ENCODE measurements at places on chromosomes 6 and 20.

- DNase-seq = no peak
These were observed 17.9 kb upstream of the PDE10A start for GRCh38 chr6:165680975-165681374.

DNA sequence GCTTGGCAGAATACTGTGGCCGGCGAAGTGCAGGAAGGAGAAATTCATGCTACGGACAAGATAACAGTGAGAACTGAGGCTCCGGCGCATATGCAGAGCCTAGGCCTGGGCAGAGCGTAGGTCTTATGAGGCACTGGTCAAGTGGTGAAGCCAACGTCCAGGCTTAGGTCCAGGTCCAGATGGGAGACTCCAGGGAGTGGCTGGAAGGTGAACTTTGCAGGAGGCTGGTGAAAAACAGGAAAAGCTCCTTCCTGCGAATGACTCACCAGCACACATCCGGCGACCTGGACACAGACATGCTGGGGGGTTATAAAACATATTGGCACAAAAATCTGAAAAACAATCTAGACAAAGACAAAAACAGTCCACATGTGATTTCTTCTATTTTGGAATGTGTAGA is 15.4 kb downstream of the C6orf141 start:
- no peak for DNase-seq

DNA sequence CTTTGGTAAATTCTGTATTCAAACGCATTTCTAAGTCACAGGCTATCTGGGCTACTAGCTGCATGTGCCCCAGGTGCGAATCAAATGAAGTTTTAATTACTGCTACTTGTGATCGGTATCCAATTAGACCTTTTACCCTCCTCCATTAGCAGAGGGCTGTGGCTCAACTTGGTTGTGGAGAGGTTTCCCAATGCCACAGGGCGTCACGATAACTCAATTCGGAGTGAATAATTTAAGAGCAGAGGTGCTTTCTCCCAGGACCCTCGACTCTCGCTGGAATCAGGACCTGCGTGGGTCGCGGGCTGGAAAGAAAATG is 640 bp downstream of the SAYSD1 start:
- no peak for DNase-seq

DNA sequence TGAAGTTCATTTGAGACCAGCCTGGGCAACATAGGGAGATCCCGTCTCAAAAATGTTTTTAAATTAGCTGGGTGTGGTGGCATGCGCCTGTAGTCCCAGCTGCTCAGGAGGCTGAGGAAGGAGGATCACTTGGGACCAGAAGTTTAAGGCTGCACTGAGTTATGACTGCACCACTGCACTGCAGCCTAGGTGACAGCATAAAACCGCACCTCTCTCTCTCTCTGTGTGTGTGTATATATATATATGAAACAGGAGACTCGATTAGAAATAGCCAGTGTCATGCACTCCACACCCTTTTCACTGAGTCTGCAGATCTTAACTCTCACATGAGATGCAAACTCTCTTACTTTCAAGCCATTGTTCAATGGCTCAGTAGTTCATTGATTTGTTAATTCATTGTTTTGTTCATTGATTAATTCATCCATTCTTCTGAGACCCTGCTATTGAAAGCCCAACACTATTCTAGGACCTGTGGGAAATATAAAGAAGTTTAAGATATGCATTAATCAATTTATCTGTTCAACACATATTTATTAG is 52.4 kb upstream of the MRPS10 start:
- DNase-seq = no peak

DNA sequence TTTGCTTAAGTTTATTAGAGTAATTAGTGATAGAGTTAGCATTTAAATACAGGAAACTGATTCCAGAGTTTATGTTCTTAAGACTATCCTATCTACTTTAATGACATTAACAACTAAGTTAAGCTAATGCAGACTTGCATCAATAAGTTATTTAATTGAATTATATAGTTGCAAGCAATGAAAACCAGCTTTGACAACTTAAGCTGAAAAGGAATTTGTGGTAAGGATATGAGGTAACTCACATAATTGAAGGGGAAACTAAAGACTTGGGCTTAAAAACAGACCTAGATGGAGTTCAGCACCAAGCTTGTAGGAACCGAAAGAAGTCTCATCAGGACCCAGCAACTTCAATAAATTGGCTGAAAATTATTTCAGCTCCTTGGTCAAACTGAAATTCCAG is 222.3 kb downstream of the IBTK start:
- DNase-seq = no peak

Data from SHP77 (cell line).